ENCODE measurements at places on chromosomes 2 and 18.

GRCh38 chr2:61125798-61126197, 36.2 kb upstream of the C2orf74 start:
- DNase-seq, result no peak

- DNase-seq, result no peak
Measured at GRCh38 chr18:13791181-13791580, 32.8 kb upstream of the MC5R start.

GRCh38 chr2:1170241-1170640, 219.6 kb downstream of the SNTG2 start:
- DNase-seq, result no peak

DNA sequence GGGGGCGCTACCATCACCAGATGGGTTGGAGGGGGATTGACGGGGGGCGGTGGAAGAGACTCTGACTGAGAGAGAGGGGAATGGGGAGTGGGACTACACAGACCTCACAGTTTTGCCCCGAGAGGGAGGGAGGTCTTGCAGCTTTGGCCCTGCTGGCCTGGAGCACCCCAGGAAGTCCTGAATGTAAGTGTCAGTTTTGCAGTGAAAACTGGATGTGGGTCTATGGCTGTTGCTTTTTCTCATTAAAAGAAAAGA, 2.4 kb downstream of the TCF7L1 start:
- no peak for DNase-seq

DNA sequence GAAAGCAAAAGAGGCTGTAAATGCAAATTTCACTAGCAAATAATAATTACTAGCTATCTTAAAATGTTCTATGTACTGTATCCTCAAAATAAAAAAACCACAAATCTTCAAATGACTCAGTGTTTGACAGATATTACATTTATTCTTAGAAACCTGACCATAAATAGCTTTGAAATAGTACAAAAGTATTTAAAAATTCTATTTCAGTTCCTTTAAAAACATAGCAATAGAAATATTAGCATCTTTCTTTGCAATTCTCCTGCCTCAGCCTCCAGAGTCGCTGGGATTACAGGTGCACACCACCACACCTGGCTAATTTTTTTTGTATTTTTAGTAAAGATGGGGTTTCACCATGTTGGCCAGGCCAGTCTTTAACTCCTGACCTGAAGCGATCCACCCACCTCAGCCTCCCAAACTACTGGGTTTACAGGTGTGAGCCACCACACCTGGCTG, 50.6 kb downstream of the MSH6 start:
- no peak for DNase-seq

DNA sequence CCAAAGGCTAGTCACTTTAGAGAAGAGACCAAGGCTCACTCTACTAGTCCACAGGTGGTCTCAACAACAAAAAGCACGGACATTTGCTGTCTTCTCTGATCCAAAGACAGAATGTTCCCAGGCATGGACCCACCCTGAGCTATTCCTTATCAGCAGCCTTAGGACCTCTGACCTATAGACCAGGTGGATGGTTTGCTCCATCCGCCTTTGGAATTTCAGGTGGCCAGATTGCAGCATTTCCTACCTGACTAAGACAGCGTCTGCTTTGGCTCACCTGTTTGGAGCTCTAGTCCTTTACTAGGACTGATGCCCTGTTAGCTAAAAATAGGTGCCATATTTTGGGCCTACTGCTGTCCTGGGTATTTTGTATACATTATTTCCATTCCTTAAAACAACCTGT, 44.6 kb upstream of the LRP2 start:
- no peak for DNase-seq

GRCh38 chr2:181140414-181140813, 160.0 kb downstream of the UBE2E3 start:
- no peak for DNase-seq

DNA sequence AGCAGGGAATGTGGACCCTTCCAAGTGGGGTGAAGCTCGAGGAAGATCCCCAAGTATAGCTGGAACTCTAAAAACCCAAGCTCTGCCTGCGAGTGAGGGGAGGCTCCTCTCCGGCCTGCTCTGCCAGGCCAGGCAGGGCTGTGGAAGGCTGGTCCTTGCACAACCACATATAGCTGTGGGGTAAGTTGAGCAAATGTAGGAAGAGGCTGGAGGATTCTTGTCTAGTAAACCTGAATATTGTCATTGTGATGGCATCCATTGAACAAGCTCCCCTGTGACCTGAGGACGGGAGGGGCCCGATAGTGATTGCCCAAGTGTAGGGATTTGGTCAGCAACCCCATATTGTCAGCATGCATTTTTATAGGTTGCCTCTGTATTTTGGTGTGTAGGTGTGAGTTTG, 103.0 kb downstream of the ACKR3 start:
- DNase-seq, result no peak

GRCh38 chr2:105215586-105216192, 25.9 kb upstream of the GPR45 start:
- no peak for DNase-seq

DNA sequence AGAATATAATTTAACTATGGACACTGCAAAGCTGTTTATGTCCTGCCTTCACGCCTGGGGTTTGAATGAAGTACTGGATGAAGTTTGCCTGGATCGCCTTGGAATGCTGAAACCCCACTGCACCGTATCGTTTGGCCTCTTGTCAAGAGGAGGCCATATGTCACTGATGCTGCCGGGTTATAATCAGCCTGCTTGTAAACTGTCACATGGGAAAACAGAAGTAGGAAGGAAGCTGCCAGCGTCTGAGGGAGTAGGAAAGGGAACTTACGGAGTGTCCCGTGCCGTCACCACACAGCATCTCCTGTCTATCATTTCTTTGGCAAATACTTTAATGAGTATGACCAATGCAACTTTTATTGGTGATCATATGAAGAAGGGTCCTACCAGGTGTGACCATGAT, 105.8 kb downstream of the WDR7 start:
- no peak for DNase-seq

DNA sequence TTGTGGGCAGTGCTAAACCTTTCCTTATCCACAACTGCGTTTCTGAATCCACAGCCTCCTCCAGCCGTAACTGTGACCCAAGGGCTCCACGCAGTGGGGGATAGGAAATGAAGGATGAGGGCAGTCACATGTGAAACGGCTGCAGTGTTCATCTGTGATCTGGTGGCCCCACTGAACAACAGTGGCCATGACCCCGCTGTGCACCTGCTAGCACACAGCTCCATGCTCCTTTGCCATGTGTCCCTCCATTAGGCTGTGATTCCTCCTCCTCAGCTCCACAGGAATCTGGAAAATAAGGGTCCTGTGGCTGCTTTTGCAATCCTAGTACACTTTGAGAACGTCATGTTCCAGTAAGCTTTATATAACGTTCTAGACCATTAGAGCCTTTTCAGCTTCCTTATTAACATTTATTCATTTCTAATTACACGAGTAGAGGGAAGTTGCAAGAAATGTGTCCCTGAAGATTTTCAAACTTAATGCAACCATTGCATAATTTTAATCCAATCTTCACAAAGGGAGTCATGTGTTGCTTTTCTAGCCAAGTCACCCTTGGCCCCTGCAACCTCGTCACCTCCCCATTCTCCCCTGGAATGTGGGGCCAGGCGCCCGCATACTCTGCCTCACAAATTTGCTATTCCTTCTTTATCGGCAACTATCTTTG, 7.1 kb upstream of the NAPG start:
- peak; percentile 40 for DNase-seq
